RWPE2 (cell line): ENCODE measurements at places on chromosomes 2 and 18.
A peak's percentile ranks its signal among the peaks of the same experiment; 100 is the strongest.

DNA sequence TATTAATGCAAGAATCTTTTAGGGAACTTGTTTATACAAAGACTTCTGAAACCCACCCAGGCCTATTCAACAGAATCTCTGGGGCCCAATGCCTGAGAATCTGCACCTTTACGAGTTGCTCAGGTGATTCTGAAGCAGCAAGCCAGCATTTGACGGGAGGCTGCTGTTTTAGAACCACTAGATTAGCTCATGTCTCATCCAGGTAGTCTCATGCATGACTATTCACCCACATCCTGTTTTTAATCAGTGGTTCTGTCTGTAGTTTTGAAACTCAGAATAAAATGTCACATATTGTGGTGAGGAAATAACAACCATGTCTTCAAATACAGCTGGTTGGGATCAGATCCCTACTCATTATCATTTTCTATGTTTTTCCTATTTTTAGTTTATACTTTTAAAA is 39.5 kb downstream of the CYTIP start:
- DNase-seq: no peak

DNA sequence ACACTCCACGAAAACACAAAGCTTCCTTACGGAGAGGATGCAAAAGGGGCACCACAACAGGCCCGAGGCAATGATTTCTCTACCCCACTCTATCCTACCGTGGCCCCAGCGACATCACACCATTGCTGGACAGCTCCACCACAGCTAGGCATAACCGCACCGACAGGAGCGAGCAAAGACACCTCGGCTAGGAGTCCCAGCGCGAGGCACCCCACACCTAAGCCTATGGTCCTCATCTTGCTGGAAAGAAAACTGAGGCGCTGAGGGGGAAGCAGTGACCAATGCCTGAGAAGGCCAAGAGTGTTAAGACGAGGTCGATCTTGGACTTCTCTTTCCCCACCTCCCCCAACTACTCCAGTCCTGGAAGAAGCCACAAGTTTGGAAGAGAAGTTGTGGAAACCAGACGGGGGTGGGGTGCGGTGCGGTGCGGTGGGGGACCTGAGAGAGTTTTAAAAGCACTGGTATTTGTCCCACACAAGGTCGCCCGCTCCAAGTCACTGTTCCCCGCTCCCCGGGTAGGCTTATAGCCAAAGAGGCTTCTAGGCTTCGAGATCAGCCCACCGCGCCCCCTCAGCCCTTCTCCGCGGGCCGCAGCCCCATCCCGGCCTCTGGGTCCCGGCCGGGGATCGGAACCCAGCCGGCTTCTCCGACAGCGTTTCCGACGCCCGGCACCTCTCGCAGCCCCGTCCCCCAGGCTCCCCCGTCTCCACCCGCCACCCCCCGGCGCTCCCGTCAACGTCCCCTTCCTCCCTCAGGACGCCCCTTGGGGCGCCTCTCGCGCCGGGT is 766 bp downstream of the PDE6D start:
- no peak for DNase-seq

DNA sequence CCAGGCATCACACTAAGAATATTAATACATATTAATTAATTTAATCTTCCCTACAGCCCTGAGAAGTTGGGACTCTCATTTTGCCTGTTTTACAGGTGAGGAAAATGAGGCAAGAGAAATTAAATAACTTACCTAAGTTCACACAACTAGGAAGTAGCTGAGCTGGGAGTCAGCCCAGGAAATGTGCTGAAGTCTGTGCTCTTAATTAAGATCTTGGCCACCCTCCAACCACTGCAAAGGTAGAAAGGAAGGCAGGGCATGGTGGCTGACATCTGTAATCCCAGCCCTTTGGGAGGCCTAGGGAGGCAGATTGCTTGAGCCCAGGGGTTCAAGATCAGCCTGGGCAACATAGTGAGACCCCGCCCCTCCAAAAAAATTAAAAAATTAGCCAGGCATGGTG is 12.9 kb upstream of the MGAT4A start:
- no peak for DNase-seq

- no peak for DNase-seq
These were observed 23.2 kb downstream of the ABCB11 start for GRCh38 chr2:169007941-169008340.

DNA sequence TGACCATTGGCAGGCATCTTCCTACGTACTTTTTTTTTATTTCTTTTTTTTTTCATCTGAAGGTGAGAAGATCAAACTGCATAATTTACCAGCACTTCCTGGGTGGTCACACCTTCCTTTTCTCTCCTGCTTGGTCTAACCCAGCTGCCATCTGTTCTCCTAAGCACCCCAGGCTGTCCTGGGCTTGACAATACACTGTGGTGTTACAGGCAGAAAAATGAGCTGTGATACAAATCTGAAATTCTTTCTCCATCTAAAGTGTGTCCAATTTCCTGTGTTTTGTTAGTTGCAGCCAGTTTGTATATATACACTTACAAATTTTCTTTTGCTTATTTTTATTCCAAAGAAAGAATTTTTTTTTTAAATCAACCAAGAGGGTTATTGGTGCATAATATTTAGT is 786.0 kb upstream of the ZEB2 start:
- DNase-seq: no peak

DNA sequence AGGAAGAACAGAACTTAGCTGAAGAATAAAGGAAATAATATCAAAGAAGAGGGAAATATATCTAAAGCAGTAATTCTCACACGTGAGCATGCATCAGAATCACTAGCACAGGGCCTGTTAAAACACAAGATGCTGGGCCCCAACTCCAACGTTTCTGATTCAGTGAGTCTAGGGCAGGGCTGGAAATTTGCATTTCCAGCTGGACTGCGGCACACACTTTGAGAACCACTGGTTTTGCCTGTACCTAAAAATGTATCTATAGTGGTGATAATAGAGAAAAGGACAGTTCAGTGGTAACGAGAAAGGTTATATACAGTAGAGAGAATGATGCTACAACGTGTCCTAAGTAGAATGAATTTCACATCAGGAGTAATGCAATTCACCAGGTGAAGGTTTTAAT is 11.2 kb downstream of the REV1 start:
- DNase-seq: no peak

GRCh38 chr2:38494394-38494793 is 108.3 kb downstream of the HNRNPLL start:
- no peak for DNase-seq

- no peak for DNase-seq
These were observed 28.8 kb downstream of the APCDD1 start for GRCh38 chr18:10482985-10483949.

DNA sequence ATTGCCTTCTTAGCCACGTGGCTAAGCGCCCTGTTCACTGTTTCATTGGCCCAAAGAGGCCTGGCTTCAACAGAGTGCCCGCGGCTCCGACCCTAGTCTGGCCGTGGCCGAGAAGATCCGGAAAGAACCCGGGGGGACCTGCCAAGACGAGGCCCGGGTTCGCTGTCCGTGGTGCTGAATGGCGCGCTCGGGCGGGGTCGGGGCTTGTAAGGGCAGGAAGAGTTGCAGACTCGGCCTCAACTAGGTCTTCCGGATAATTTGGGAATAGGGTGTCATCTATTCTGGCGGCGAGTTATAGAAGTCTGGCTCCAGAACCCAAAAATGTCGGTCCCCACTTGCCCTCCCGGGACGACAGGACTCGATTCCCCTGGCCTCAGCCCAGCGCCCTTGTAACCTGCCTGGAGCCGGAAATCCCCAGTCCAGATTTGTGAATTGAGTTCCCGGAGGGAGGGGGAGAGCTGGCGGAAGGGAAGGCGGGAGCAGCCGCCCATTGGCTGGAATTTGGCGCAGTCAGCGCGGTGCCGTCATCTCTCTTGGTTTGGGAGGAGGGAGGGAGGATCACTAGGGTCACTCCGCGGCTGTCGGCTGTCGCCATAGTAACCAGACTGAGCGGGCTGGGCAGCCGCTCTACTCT is 3.5 kb downstream of the CDK5R2 start:
- no peak for DNase-seq

DNA sequence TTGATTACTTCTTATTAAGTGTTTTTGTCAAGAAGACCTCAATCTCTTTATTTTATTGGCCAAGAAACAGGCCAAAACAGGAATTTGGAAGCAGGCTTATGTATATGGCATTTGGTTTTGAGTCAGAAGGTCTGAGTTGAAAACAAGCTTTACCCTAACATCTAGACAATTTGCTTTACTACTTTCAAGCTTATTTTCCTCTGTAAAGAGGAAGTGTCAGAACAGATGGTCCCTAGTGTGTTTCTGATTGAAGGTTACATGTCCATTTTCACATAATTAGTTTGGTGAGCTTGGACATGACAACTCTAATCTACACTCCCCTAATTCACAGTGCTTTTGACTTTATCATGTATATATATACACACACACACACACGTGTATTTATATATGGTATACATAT is 19.8 kb upstream of the MAP4K4 start:
- DNase-seq: no peak

GRCh38 chr2:20132990-20133535 is 81.6 kb upstream of the LAPTM4A start:
- no peak for DNase-seq

DNA sequence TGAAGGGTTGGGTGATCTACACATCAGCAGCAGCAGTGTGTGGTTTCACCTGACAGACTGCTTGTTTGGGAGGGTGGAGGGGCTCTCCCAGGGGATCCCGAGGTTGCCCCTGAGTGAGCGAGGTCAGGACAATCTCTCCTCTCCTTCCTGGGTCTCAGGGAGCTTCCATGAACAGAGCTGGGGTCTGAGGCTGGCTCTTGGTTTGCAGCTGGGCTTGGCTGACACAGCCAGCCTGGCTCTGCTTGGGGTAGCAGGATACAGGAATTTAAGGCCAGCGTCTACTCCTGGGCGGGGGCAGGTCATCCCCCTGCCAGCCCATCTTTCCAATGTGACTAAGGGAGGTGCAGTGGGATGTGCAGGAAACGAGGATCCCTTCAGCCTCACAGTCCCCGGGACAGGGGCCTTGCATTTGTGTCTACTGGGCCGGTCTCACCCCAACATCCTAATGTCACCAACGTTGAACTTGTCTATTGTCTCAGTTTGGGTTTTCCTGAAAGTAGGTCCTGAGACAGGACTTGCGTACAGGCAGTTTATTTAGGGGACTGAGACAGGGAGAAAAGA is 262.6 kb upstream of the HDAC4 start:
- DNase-seq: no peak

DNA sequence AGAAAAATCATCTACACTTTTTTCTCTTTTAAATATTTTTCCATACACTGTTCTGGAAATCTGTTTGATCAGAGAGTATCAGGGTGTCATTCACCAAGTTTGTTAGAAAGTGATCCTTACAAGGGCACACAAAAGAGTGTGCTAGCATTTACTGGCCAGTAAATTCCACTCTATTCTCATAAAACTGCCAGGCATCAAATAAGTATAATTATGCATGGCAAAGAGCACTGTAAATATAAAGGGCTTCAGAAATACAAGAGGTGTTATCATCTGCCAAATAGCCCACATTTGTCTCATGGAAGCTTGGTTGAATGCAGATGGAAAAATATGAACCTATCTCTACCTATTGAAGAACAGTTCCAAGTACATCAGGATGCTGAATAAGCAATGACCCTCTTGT is 847.3 kb upstream of the ACVR2A start:
- no peak for DNase-seq

GRCh38 chr2:219168932-219169331 is 897 bp downstream of the SLC23A3 start:
- no peak for DNase-seq

- DNase-seq: peak; percentile 77
These were observed 150.2 kb upstream of the NFATC1 start for GRCh38 chr18:79245517-79246001.

DNA sequence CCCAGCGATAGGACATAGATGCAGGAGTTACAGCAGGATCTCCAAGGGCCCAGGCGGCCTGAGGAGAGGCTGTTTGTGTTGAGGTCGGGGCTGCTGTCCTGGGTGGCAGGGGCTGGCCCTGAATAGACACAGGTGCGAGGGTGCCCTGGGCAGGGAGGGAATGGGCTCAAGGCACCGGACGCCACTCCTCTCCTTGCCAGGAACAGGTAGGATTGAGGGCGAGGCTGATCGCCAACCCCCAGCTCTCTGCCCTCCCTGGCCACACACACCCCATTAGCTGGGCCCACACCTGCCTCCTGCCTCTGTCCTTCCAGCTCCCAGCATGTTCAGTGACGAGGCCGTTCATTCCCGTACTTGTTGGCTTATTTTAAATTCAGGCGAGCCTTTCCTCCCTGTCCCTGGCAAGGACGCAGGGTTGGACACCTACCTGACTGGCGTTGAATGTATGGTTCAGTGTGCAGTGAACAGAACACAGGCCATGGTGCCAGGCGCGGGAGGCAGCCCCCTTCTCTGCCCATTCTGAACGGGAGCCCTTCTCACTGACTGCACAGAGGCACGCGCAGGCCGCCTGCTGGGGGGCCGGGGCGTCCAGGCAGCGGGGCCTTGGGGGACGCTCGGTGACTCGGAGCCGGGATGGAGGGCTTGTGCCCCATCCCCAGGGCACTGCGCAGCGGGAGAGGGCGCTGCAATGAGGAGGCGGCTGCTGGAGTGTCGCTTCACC is 41.3 kb upstream of the SNED1 start:
- no peak for DNase-seq

GRCh38 chr2:26456440-26457250 is 21.3 kb downstream of the OTOF start:
- DNase-seq: no peak
